Naive thymus-derived CD8-positive, alpha-beta T cell (primary cell): ENCODE measurements at places on chromosomes 12 and 14. TPM values are rescaled to one million over a fixed set of nuclear protein-coding genes. Genes with fewer than 3 reads are reported as not detected.

GRCh38 chr12:132075026-132075713 lies 68.9 kb downstream of the DDX51 start:
- H3K27me3 ChIP-seq = no peaks in the 10 kb centered on the region
- H3K4me1 ChIP-seq = peaks cover 35% of the 10 kb centered on the region
- H3K4me3 ChIP-seq = no peak overlapping the region
- H3K36me3 ChIP-seq = no peaks in the 10 kb centered on the region

GRCh38 chr14:23442721-23443356 lies 7.4 kb upstream of the MYH7 start:
- no peaks in the 10 kb centered on the region for H3K36me3 ChIP-seq
- H3K4me3 ChIP-seq = no peak overlapping the region
- no peak for DNase-seq

GRCh38 chr12:72035625-72036024 lies 97.0 kb downstream of the TPH2 start:
- no peaks in the 10 kb centered on the region for H3K4me1 ChIP-seq
- peaks cover 10% of the 10 kb centered on the region for H3K27me3 ChIP-seq
- no peak for DNase-seq
- H3K4me3 ChIP-seq = no peak overlapping the region
- no peaks in the 10 kb centered on the region for H3K36me3 ChIP-seq

GRCh38 chr12:916712-917445 lies 32.6 kb downstream of the RAD52 start:
- H3K27ac ChIP-seq = peak overlapping the region; percentile 85
- H3K27me3 ChIP-seq = no peaks in the 10 kb centered on the region
- H3K4me1 ChIP-seq = peaks cover 28% of the 10 kb centered on the region

The LRRC43 gene
- 0.29 TPM for total RNA-seq

The KLRD1 gene
- total RNA-seq = 5.0 TPM

The IL31 gene
- total RNA-seq = not detected

The GPR84 gene
- not detected for total RNA-seq

- H3K27me3 ChIP-seq = no peaks in the 10 kb centered on the region
- peaks cover 6% of the 10 kb centered on the region for H3K36me3 ChIP-seq
- no peak for DNase-seq
Measured at GRCh38 chr14:69088586-69088985, 64.3 kb downstream of the DCAF5 start.

DNA sequence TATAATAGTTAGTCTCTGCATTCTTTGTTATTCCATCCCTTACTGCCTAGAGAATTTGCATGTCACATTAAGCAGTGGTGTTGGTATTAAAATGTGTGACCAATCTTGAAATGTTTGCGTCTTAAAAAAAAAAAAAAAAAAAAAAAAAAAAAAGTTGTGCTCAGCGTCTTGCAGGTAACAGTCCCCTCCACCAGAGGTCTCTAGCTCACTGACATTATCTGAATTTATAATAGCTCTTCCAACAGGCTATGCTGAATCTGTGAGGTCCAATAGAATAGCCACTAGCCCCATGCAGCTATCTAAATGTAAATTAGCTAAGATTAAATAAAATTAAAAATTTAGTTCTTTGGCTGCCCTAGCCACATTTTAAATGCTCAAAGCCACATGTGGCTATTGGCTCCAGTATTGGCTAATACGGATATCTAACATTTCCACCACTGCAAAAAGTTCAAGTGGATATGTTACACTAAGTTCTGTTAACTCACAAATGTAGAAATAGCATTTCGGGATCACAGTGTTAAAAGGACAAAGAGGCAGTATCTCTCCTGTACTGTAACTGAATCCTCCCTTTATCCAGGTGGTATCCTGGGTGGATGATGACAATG lies 28.7 kb downstream of the NKX2-8 start:
- H3K36me3 ChIP-seq = no peaks in the 10 kb centered on the region
- DNase-seq = no peak
- no peak overlapping the region for H3K27ac ChIP-seq
- H3K4me3 ChIP-seq = no peak overlapping the region
- no peaks in the 10 kb centered on the region for H3K4me1 ChIP-seq

- H3K36me3 ChIP-seq = no peaks in the 10 kb centered on the region
- H3K4me1 ChIP-seq = peaks cover 35% of the 10 kb centered on the region
- no peaks in the 10 kb centered on the region for H3K27me3 ChIP-seq
- no peak overlapping the region for H3K4me3 ChIP-seq
Measured at GRCh38 chr12:116226026-116226425, 51.5 kb downstream of the MED13L start.

DNA sequence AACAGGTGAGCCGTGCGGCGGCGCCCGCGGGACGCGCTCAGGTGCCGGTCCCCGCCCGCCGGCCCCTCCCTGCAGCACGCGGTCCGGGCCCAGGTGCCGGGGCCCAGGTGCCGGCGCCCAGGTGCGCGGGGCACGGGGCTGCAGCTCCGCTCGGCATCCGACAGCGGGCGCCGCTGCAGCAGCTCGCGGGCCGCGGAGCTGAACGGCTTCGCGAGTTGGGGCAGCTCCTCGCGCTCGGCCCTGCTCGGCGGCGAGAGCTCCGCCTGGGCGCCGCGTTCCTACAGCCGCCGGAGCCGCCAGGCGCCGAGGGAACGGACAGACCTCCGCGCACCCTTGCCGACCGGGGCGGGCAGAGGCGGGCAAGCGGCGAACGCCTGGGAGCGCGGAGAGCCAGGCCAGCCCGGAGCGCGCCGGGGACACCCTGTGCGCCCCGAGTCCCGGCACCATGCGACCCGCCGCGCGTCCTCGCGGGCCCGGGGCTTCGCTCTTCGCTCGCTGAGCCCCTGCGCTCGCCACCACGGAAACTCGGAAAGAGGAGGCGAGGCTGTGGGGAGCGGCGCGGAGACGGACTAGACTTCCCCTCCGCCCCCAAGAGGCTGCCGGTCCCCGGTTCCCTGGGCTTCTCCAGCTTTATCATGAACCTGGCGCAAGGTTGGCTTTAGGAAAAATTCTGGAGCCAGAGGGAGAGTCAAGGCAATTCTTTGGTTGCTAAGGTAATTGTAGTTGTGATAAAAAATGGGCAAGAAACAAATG lies at the start of gene RGS6:
TSS of gene RGS6 (plus strand) at position 201 of the 753 bp plus-strand sequence.
- peaks cover 56% of the 10 kb centered on the region for H3K27me3 ChIP-seq
- H3K36me3 ChIP-seq = no peaks in the 10 kb centered on the region
- peak within 1 kb of the TSS; percentile 54 for H3K4me3 ChIP-seq
- H3K4me1 ChIP-seq = peaks cover 17% of the 10 kb centered on the region
